Tibial nerve (tissue), 4 donors: ENCODE measurements at places on chromosomes 16 and 17.

DNA sequence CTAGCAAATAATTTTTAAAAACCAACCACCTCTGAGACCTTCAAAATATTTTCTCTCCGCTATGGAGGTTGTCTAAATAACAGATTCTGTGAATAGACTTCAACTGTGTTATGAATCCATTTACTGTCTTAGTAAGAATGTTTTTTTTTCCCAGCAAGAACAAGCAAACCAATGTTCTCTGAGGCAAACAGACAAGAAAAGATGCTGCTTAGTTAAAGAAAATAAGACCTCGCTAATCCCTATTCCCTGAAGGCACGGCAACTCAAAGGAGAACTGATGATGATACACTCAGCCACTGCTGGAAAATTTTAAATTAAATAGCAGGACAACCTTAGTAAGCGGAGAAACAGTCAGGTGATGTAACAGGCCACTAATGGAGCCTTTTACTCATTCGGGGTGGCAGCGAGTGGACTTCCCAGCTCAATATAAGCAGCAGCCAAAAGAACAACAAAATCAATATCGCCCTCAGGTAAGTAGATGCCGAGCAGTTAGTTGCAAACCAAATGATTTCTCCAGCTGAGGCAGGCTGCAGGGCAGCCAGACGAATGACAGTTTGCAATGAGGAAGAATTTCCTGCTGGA lies 81.8 kb downstream of the CPPED1 start:
- no peak for DNase-seq

DNA sequence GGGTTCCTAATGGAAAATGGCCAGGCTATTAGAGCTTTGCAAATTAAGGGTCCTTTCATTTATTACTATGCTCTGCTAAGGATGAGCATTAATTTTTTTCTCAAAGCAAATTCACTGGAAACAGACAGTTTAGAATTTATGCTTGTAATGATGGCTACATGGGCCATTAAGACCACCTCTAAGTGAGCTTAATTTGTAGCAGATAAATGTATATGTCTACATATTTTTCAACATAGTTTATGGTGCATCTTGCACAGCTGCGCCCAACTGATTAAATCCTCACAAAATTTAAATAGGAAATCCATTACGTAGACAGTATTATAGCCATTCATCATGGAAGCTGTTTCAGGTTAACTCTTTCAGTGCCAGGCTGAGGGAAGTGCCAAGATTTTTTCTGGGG lies 220.9 kb downstream of the CBLN1 start:
- no peak for DNase-seq

GRCh38 chr17:77422104-77422747 lies 281.5 kb downstream of the SEC14L1 start:
- no peak for DNase-seq

DNA sequence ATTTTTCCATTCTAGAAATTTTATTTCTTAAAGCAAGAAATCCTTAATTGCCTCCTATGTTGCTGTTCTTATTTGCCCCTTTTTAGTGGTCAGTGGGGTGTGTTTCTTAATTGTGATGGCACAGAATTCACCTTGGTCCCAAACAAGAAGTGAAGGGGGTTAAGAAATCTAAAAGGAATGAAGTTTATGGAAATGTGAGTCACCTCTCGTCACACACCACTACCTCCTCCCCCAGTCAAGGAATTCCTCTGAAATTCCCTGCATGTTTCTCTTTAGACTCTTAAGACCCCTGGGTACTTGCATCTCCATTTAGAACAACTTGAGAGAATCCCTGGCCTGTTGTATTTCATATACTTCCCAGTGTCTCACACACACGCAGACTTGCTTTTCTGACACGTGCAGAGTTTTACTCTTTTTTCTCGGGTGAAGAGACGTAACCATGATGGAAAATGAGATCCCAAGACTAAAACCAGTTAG lies 247.4 kb downstream of the PRKCA start:
- DNase-seq: no peak

- DNase-seq: peak; percentile 41
Measured at GRCh38 chr16:66988197-66988788, at the start of gene CES4A. TSS of gene CES4A (plus strand) at chr16:66988589. CDS start at chr16:66988773, 184 bp downstream.
